ENCODE measurements at places on chromosomes 6 and 20.

DNA sequence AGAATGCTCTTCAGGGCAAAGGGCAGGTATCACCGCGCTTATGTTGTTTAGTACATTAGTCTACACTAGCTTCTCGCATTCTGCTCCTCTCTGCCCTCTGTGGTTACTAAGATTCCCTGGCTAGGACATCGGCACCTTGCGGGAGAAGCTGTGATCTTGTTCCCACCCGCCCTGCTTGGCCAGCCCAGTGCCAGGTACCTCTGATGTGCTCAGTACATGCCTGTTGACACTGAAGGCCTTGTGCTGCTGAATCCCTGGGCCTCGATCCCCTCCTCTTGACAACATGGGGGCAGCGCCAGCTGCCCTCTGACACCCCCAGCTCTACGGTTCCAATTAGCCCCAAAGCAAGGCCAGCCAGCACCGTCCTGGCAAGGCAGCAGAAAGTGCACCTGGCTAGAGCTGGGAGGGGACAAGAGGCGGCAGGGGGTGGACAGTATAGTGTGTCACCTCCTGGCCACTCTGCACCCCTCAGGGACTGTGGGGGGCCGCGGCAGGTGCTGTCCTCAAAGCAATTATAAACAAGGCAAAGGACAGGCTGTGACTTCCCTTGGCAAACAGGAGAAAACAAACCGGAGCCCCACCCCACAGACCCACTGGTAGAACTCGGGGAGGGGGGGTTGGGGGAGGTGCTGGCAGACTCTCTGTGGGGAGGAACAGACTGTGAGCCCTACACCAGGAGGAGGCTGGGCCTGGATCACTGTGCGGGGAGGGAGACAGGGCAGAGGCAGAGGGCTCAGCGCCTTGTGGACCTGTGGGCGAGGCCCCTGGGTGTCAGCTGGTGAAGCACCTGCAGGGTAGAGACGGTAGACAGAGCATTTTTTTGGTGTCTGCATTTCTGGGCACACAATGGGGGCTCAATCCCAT is 7.1 kb downstream of the TFEB start:
- no peak for DNase-seq

DNA sequence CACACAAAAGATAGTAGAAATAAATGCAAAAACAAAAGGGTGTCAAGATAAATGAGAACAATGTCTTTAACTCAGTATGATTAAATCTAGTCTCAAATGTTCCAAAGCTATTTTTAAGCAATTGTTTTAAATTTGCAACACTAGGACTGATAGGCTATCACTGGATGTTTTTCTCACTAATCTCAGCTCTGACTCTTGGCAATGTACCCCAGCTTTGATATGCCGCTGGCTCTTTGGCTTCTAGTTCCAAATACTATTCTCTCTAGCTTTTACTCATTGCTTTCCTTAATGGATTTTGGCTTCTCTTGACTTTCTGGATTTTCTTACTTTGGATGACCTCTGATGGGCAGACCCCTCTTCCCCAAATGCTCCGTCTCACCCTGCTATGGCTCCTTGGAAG is 116.0 kb upstream of the SLC35B3 start:
- no peak for DNase-seq

DNA sequence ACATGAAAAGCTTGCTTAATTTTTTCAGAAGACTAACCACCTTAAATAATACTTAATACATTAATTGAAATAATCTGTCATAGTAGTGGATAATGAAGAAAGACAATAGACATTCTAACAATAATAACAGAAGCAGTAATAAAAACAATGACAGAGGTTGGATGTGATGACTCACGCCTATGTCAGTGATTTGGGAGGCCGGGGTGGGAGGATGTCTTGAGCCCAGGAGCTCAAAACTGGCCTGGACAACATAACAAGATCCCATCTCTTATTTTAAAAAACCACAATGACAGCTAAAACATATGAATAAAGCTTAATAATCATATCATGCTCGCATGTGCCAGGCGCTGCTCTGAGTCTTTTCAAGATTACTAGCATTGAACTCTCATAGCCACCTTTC is 105.5 kb downstream of the IPCEF1 start:
- DNase-seq: no peak

DNA sequence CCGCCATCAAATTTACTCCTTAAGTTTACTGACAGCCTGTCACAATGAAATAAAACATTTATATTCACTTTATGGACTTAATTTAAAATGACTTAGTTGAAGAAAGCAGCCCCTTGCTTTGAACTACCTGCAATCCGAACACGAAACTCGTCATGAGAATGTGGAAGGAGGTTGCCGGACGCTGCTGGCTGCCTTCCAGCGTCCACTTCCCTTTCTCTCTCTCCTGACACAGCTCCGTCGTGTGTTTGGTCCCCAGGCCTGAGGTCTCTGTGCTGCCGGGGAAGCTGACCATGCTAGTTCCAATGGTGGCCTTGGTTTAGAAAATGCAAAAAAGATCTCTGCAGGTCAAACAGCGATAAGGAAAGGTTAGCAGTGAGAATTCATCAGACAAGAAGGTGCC is 519.7 kb downstream of the CDH26 start:
- no peak for DNase-seq

DNA sequence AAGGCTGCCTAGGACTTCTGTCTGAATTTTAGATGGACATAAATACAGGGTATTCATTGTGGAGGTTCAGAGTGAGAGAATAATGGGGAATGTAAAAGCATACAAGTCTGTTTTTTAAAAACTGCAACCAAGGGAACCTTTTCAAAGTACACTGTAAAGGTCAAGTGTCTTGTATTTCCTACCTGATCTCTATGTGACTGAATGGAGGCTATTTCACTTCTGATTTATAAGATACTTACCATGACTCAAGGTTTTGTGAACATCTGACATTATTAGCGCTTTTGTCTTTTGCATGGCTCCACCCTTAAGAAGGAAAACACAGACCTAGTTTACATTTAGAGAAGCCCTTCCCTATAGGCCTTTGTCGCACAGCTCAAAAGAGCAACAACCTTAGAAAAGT is 126.5 kb downstream of the ZFAND3 start:
- DNase-seq: no peak

DNA sequence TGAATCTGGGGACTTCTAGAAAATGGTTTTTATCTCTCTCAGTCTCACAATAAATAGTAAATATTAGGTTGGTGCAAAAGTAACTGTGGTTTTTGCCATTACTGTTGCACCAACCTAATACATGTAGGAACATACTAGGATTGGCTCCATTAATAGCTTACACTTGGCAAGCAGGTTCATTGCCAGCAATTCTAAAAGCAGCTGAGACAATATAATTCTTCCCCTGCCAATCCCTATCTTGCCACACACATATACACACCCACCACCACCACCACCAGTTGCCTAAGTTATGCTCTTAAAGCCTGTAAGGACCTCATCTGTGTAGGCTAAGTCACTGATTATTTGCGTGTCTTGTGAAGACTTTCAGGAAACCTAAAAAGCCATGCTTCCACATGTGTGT is 145.1 kb downstream of the KIF16B start:
- no peak for DNase-seq

DNA sequence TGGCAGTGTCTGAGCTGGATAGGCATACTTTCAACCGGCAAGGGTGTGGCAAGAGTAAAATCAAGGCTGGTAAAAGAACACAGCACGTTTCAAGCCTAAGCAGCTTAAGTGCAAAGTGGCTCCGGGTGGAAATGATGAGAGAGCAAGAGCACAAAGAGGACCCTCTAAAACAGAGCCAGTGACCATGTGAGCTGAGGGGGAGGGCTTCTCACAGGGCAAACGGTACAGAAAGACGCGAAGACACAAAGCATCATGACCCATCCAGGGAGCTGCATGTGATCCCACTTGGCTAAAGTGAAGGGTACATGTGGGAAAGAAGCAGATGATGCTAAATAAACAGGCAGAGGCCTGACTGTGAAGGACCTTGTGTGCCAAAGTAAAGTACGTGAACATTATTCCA is 25.7 kb downstream of the FKBP5 start:
- no peak for DNase-seq
